Aorta (tissue), 5 donors: ENCODE measurements at places on chromosomes 5 and 9. TPM values are rescaled to one million over a fixed set of nuclear protein-coding genes. Genes with fewer than 3 reads are reported as not detected.

The IL9 gene
- total RNA-seq, result not detected

The HTR1A gene
- total RNA-seq, result not detected

The PCDHGA1 gene
- 1.6 TPM for total RNA-seq

The CBY3 gene
- not detected for total RNA-seq

The ARSI gene
- 2.7 TPM for total RNA-seq
